ENCODE measurements at places on chromosomes 2 and 18. TPM values are rescaled to one million over a fixed set of nuclear protein-coding genes. Genes with fewer than 3 reads are reported as not detected.

The FOXD4L1 gene
- total RNA-seq = 0.92 TPM

DNA sequence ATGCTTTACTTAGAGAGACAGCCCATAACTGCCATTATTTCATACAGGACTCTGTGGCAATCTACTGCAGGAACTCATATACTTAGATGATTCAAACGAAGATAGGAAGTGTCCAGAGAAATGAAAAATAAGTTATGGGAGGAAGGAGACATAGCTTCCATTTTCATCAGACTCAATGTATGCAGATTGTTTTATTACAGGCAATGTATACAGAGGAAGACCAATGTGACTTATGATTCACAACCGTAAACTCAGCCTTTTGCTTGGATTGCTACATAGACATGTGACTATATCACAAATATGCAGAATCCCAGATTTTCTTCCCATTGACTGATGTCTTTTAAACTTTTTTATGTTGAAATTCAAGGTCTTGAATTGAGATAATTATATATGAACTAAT, 793.4 kb downstream of the SATB2 start:
- no peak for DNase-seq

The ANO7 gene
- 8.0 TPM for total RNA-seq

DNA sequence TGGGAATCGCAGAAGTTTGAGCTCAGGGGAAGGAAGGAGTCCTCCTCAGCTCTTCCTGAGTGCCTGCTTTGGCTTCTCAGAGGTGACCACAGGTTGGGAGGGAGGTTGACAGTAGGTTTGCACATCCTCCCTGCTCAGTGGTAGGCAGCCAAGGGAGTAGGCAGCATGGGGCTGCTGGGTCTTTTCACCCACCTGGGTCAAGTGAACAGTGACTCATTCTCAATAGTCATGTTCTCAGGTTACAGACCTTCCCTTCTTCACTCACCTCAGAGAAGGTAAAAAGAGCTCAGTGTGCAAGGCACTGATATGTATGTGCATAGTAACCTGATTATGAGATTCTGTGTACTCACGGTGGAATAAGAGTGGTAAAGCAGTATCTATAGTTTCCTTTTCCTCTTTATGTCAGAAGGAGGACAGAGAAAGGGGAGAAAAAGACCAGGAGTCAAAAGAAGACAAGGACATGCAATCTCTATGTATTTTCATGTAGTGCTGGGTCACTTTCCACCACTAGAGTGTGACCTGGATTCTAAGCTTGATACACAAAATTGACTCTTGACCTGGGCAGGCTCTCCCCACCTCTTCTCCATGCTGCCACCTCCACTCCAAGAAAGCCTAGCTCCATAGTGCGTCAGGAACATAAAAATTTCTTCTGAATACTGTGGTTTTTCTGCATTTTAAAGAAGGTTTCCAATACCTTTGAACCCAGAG, 36.5 kb upstream of the ASNSD1 start:
- DNase-seq = peak; percentile 29

GRCh38 chr2:188410504-188411235, 119.0 kb downstream of the GULP1 start:
- DNase-seq = no peak

The C2orf72 gene
- total RNA-seq = 0.66 TPM

The COL4A4 gene
- total RNA-seq = 19.4 TPM

DNA sequence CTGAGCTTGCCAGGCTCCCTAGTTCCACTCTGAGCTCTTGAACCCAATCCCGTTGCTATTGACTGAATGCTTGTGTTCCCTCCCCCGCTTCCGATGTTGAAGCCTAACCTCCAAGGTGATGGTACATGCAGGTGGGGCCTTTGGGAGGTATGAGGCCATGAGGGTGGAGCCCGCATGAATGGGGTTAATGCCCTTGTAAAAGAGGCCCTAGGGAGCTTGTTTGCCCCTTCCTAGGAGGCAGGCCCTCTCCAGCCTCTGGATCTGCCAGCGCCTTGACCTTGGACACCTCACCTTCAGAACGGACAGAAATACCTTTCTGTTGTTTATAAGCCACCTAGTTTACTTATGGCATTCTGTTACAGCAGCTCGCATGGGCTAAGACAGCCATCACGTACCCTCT, 71.6 kb downstream of the TFCP2L1 start:
- DNase-seq = no peak

DNA sequence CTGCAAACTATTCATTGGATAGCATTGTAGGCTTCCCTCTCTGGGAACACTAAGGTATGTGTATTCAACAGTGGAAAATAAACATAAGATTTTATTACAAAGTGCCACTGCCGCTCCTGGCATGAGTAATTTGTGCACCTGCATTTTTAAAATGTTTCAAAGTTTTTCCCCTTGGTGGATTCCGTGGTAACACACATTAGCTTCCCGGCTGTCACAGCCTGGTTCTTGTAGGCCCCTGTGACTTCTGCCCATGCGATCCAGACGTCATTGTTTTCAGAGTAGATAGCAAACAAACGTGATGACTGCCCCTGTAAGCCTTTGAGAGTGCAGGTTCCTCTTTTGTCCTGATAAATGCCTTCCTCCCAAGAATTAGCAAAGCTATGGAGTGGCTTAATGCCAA, 421.0 kb downstream of the ZNF521 start:
- no peak for DNase-seq
